PC-9 (cell line): ENCODE measurements at places on chromosomes 6 and 20. TPM values are rescaled to one million over a fixed set of nuclear protein-coding genes. Genes with fewer than 3 reads are reported as not detected.

Gene HBS1L
- 70.5 and 84.4 TPM in 2 replicates for total RNA-seq

Gene ATRN
- total RNA-seq, result 34.9 and 35.0 TPM in 2 replicates

DNA sequence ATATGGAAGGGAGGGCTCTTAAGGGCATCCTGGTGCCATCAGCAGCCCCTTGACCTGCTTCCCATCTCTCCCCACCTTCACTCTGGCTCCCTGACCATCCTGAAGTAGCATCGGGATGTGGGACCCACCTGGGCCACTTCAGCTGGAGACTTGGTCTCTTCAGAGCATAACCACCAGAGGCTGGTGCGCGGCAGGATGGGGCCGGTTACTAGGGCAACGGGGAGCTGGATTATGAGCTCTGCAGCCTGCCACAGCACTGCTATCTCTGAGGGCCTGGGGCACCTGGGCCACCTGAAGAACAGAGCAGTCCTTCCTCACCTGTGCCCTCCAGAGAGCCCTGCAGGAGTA, 79.7 kb downstream of the SYNJ2 start:
- peaks cover 69% of the 10 kb centered on the region for H3K4me1 ChIP-seq

GRCh38 chr6:93621442-93621841, 202.1 kb upstream of the EPHA7 start:
- no peak for DNase-seq
- H3K27ac ChIP-seq, result no peak overlapping the region
- no peaks in the 10 kb centered on the region for H3K27me3 ChIP-seq
- H3K36me3 ChIP-seq, result no peaks in the 10 kb centered on the region
- H3K4me1 ChIP-seq, result no peaks in the 10 kb centered on the region

- peaks cover 7% of the 10 kb centered on the region; the same call in 1 of the 2 replicates for H3K36me3 ChIP-seq
- no peaks in the 10 kb centered on the region for H3K27me3 ChIP-seq
- H3K27ac ChIP-seq, result no peak overlapping the region
Measured at GRCh38 chr6:3135668-3136291, 17.3 kb downstream of the BPHL start.

DNA sequence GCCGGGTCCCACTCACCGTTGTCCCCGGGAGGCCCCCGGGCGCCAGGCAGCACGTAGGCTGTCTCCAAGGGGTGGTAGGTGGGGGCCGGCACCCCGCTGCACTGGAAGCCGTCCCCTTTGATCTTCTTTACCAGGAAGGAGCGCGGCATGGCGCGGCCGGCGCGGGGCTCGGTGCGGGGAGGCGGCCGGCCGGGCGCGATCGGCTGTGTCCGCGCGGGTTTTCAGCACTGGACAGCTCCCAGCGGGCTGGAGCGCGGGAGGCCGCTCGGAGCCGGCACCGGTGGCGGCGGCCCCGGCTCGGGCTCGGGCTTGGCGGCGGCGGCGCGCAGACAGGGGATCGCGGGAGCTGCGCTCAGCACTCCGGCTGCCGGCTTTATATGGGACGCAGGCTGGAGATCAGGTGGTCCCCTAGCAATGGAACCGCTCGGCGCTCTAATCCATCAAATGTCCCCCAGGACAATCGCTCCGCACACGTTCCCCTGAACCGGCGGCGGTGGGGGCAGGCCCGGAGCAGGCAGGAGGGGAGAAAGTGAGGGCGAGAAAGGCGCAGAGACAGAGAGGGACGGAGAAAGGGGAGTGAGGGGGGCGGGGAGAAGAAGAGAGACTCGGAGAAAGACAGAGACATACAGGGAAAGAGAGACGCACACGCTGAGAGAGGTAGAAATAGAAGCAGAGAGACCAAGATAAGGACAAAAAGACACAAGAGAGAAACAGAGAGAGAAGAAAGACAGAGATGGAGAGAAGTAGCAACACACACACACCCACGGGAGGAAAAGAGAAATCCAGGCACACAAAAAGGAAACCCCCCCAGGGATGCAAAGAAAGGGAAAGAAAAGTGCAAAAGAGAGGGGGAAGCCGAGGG, at the start of gene SCRT2:
TSS of gene SCRT2 (minus strand) at position 350 of the 862 bp plus-strand sequence. CDS start at position 149, 201 bp downstream.
- no peaks in the 10 kb centered on the region for H3K36me3 ChIP-seq
- peaks cover 70% of the 10 kb centered on the region for H3K27me3 ChIP-seq
- DNase-seq, result peak; percentile 75
- no peaks in the 10 kb centered on the region for H3K4me1 ChIP-seq
- no peak within 1 kb of the TSS for H3K4me3 ChIP-seq

- DNase-seq, result no peak
- no peaks in the 10 kb centered on the region for H3K36me3 ChIP-seq
- H3K27ac ChIP-seq, result no peak overlapping the region
- no peaks in the 10 kb centered on the region for H3K27me3 ChIP-seq
- H3K4me3 ChIP-seq, result no peak overlapping the region
- no peaks in the 10 kb centered on the region for H3K4me1 ChIP-seq
Measured at GRCh38 chr6:99369533-99369932, 20.1 kb upstream of the FAXC start.

- peaks cover 9% of the 10 kb centered on the region; the same call in 1 of the 2 replicates for H3K4me1 ChIP-seq
- H3K36me3 ChIP-seq, result no peaks in the 10 kb centered on the region
- no peak overlapping the region for H3K4me3 ChIP-seq
- no peak overlapping the region for H3K27ac ChIP-seq
- H3K27me3 ChIP-seq, result no peaks in the 10 kb centered on the region
Measured at GRCh38 chr6:11976489-11976888, 35.6 kb upstream of the HIVEP1 start.

DNA sequence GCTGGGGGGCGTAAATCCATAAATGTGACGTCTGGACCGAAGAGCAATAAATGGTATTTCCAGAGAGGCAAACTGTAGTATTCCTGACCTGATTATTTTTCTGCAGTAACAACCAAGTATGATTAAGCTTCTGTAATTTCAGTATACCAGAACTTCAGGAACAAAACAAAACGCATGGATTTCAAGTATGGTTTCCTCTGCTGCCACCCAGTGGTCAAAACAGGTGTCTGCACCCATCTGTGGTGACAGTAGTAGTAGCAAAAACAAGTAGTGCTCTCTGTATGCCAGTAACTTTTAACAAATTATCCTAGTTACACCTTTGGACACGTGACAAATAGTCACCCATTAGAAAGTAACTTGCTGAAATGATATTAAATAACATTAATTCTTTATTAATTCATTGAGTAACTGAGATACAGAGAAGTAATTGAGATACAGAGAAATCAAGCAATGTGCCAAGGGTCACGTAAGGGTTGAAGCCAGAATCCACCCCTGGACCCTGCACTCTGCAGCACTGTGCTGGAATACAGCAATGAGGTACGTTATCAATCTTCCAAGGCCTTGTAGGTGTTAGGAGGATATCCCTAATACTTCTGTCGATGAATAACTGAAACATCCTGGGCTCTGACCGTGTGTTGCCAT, 7.9 kb downstream of the CALHM4 start:
- H3K36me3 ChIP-seq, result no peaks in the 10 kb centered on the region
- peaks cover 14% of the 10 kb centered on the region; the same call in 1 of the 2 replicates for H3K4me1 ChIP-seq
- H3K27me3 ChIP-seq, result no peaks in the 10 kb centered on the region
- no peak overlapping the region for H3K27ac ChIP-seq
- no peak overlapping the region for H3K4me3 ChIP-seq

DNA sequence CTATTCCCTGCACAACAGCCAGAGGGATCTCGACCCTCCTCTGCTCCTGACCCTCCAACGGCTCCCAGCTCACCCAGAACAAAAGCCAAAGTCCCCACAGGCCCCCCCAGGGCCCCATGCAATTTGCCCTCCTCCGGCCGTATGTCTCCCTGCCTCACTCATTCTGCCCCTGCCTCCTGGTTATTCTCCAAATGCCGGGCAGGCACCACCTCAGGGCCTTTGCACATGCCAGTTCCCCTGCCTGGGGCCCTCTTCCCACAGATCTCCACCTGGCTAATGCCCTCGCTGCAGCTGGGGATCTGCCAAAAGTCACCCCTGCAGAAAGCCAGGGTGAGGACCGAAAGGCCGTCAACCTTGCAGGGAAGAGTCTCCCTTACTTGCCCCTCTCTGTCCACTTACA, 66.0 kb downstream of the GRM4 start:
- no peak for DNase-seq
- no peaks in the 10 kb centered on the region for H3K4me1 ChIP-seq
- H3K27me3 ChIP-seq, result peaks cover 70% of the 10 kb centered on the region
- H3K36me3 ChIP-seq, result no peaks in the 10 kb centered on the region
- no peak overlapping the region for H3K4me3 ChIP-seq

DNA sequence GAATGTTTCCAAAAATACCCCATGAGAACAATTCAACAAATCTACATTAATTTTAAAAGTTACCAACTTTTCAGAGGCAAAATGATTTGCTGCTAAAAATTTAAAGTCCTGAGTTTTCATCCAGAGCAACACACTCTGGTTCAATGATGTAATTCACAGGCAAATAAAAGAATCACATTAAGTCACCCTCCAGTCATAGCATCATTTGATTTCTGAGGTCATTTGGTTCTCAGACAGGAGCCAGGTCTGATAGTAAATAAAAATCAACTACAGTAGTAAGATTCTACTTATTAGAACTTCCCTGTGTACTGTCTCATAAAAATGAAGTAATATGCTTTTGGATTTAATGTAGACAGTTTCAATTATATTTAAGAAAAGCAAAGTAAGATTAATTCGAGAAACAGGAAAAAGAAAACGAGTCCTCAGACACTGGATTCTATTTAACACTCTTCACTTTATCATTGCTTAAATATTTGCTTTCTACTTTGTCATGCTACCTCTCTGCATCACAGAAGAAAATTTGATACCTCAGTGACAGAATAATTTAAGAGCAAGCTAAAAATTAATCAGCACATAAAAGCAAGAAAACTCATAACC, 25.8 kb downstream of the MAP7 start:
- H3K4me1 ChIP-seq, result 0 out of 2 replicates have a peak, but pooled peaks cover 7% of the 10 kb centered on the region
- no peak for DNase-seq
- H3K4me3 ChIP-seq, result no peak overlapping the region
- no peaks in the 10 kb centered on the region for H3K36me3 ChIP-seq

DNA sequence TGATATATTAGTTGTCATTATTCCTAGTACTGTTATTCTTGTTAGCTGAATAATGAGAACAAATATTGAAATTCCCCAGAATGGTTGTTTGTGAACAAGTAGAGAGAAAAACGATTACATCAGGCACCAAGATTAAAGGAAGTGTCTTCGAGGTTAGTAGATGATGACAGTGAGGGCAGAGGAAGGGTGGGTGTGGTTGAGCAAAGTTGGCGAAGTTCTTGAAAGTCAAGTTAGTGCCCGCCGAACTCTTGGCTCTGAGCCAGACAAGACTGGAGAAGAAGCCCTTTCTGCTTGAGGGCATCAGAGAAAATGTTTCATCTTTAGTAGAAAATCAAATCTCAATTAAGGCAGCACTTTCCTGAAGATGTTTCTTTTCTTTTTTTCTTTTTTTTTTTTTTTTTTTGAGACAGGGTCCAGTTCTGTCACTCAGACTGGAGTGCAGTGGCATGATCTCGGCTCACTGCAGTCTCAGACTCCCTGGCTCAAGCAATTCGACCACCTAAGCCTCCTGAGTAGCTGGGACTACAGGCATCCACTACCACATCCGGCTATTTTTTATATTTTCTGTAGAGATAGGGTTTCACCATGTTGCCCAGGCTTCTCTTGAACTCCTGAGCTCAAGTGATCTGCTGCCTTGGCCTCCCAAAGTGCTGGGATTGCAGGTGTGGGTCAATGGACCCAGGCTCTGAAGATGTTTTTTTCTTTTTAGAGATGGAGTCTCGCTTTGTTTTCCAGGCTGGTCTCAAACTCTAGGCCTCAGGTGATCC, 77.1 kb downstream of the SGK1 start:
- no peaks in the 10 kb centered on the region for H3K27me3 ChIP-seq
- H3K36me3 ChIP-seq, result no peaks in the 10 kb centered on the region
- no peak overlapping the region for H3K27ac ChIP-seq
- H3K4me1 ChIP-seq, result peaks cover 14% of the 10 kb centered on the region

- peaks cover 44% of the 10 kb centered on the region for H3K27me3 ChIP-seq
- H3K36me3 ChIP-seq, result no peaks in the 10 kb centered on the region
- no peak for DNase-seq
- no peaks in the 10 kb centered on the region for H3K4me1 ChIP-seq
- H3K27ac ChIP-seq, result no peak overlapping the region
Measured at GRCh38 chr6:13116155-13116554, 212.2 kb downstream of the TBC1D7 start.

- H3K4me1 ChIP-seq, result no peaks in the 10 kb centered on the region
- no peak for DNase-seq
- H3K27ac ChIP-seq, result no peak overlapping the region
- no peaks in the 10 kb centered on the region for H3K36me3 ChIP-seq
- no peak overlapping the region for H3K4me3 ChIP-seq
- no peaks in the 10 kb centered on the region for H3K27me3 ChIP-seq
Measured at GRCh38 chr6:121064345-121064744, 269.9 kb downstream of the TBC1D32 start.
